Activated naive CD4-positive, alpha-beta T cell treated with Interleukin-2 at 50 U/mL for 16 hours (primary cell): ENCODE measurements at places on chromosomes 7 and 10.
A peak's percentile ranks its signal among the peaks of the same experiment; 100 is the strongest.

DNA sequence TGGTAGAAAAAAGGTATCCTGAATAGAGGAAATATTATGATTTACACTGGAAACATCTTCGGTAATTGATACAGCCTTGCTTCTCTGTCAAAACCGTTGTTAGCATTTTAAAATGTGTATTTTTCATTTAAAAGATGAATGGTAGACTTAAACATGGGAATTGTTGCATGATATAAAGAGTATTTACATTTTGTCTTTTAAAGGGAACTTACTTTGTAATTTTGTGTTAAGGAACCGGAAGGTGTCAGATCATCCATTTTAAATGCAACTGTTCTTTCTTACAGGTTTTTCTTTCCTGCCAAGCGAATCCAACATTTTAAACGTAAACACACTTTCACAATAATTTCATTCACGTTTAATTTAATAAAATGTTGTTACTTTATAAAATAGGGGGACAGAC, 1.8 kb upstream of the IGF2BP3 start:
- DNase-seq: no peak

- no peak for DNase-seq
Measured at GRCh38 chr10:114548662-114549061, 109.4 kb downstream of the ABLIM1 start.

DNA sequence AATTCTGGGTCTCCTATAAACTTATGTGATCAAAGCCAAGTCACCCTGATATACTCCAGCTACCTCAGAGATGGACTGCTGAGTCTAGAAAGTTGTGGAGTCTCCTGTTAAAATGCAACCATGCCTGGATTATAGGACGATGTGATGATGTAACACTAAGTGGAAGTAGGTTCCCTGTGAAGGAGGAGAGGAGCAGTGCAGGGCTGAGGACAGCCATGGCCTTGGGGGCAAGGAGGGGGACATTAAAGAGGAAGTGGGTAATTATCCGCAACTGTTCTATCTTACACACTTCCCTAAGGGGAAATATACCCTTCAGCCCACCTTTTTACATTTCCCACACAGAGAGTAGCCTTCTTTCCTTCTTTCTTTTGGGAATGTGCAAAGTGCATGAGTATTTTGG, 63.8 kb downstream of the MTPN start:
- DNase-seq: no peak

DNA sequence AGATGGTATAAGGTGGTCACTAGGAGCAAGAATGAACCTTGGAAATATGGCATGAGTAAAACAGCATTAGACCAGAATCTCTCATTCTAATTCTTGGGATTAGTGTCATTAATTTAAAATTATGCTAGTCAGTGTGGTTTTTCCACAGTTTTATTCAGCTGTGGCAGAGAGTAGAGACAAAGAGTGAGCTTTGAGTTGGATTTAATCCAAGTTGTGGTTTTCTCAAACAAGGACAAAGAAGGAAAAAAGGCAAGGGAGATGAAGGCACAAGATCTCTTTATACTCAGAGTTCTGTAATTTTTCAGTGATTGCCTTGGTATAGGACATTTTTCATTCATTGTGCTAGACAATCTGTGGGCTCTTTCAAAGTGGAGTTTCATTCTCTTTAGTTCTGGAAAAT, 28.2 kb upstream of the AKAP9 start:
- DNase-seq: no peak

GRCh38 chr7:22361795-22362194, 4.8 kb upstream of the RAPGEF5 start:
- DNase-seq: no peak

DNA sequence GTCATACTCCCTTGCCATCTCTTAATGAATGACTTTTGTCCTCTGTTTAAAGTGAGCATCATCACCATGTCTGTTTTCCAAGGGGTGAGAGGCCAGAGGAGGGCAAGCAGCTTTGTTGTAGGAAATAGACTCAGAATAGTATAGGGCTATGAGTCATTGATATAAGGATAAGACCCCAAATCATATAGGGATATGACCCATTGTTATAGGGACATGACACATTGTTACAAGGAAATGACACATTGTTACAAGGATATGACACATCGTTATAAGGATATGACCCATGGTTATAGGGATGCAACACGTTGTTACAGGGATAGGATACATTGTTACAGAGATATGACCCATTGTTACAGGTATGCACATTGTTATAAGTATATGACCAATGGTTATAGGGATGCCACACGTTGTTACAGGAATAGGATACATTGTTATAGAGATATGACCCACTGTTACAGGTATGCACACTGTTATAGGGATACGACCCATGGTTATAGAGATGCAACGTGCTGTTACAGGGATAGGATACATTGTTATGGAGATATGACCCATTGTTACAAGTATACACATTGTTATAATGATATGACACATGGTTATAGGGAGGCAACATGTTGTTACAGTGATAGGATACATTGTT, 311.1 kb upstream of the ADARB2 start:
- DNase-seq: no peak

DNA sequence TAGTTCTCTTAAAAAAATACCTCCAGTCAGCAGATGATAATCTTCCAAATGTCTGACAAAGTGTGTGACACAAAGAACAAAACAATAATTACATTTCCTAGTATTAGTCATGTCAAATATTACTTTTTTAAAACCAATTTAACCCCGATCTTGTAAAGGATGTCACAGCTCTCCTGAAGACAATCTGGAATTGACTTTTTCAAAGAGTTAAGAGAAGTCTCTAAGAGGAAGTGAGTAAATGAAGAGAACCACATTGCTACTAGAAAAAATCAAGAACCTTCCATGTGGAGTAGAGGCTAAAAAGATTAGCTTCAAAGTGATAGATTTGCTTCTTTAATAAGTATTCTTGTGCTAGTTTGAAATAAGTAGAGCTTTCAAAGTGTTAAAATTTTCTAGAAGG, 218.2 kb upstream of the IMMP2L start:
- DNase-seq: no peak

DNA sequence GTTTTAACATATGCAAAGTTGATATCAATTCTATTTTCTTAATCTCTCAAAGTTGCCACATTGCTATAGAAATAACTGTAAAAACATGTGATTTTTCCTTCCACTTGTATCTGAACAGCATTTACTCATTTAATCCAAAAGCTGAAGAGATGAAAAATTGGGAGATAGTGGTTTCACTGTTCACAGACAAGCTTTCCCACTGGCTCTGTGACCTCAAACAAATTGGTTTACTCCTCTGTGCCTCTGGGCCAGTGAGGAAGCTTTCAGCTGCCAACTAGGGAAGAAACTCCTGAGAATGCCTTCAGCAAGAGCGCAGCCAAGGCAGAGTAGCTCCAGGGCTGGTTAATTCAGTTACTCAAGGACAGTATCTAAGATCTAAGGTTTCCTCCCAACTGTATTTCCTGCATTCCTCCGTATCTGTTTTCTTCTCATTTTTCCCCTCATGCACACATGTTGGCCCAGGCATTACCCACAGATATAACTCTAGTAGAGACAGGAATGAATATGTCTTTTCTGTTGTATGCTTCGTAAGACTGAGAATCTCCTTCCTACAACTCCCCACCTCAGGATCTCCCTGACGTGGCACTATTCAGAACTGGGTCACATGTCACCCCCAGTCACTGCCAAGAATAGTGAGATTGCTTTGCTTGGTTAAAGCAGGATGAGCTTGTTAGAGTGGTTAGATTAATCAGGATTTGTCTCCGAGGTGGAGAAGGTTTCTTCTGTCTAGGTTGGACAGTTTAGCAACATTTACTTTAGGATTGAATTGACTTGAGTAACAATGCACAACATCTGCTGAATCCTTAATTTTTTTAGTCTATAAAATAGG, 315.7 kb downstream of the NRG3 start:
- DNase-seq: no peak

DNA sequence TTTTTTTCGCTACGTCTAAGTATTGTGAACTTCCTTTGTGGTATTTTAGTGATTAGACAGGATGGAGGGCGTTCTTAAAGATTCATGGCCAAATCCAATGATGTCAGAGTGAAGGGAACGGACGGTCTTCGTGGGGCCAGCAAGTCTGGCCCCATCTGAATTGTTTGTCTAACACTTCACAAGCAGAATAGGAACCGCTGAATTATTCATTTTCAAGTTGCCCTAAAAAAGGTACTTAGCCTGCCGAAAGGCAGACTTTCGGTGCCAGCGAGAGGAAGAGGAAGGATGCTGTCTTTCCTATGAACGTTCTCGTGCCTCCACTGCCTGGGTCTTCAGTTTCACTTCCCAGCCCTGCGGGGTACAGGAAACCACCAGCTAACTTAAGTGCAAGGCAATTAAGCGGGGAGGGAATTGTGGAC, 145.7 kb upstream of the SH2B2 start:
- DNase-seq: no peak

- DNase-seq: no peak
Measured at GRCh38 chr7:42902331-42902730, 9.5 kb downstream of the C7orf25 start.

DNA sequence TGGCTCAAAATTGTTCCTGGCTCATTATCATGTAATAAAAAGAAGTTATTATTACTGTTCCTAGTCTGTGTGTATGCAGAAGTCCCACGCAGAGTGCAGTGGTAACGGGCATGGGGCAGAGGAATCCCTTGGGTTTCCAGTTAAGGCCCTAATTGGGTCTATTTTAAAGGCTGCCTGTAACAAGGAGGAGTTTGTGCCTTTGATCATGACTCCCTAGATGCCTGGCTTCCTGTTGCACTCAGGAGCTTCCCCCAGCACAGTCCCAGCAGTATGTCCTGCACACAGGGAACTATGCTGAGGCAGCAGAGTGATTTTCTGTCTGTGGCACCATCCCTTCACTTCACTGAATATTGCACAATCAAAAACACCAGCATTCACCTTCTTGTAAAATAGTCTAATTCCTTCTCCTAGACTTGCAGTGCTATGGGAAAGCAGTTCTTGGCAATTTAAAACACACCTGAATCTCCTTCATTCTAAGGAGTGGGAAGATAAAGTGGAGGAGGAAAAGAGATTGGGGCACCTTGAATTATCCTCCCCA, 22.9 kb downstream of the SORCS1 start:
- no peak for DNase-seq

DNA sequence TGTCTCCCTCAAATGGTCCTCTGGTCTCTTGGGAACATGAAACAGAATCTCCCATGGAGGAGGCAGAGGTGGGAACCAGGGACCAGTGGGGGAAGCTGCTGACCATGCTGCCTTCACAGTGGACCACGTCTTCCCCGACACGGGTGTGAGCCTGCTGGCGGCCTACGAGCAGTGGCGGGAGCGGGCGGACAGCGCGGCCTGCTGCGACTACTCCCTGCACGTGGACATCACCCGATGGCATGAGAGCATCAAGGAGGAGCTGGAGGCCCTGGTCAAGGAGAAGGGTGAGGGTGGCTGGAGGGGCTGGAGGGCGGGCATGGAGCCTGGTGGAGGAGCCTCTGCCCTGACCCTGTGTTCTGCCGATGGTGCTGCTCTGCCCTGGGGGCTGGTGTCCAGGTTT, 8.0 kb downstream of the DPYSL4 start:
- no peak for DNase-seq

- DNase-seq: peak; percentile 39
Measured at GRCh38 chr10:132306864-132307751, 642 bp downstream of the STK32C start.

- no peak for DNase-seq
Measured at GRCh38 chr10:78502210-78502936, 468.7 kb downstream of the RPS24 start.

- no peak for DNase-seq
Measured at GRCh38 chr10:8927705-8928104, 873.2 kb downstream of the GATA3 start.

DNA sequence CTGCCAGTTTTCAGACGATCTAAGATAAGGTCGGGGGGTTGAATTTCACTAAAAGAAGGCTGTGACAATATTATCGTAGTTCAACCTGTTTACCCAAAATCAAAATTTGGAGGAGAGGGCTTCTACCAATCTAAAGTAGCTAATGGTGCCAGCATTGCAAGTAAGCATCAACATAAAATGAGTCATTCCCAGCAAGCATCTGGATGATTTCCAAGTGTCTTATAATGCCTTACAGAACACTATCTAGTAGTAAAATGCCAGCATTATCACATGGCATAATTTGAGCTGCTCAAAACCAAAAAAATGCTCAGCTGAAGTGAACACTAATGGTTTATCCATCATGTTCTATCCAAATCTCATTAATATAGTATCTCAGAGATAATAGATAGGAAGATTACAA, 1193.9 kb downstream of the DNAJB9 start:
- DNase-seq: no peak

DNA sequence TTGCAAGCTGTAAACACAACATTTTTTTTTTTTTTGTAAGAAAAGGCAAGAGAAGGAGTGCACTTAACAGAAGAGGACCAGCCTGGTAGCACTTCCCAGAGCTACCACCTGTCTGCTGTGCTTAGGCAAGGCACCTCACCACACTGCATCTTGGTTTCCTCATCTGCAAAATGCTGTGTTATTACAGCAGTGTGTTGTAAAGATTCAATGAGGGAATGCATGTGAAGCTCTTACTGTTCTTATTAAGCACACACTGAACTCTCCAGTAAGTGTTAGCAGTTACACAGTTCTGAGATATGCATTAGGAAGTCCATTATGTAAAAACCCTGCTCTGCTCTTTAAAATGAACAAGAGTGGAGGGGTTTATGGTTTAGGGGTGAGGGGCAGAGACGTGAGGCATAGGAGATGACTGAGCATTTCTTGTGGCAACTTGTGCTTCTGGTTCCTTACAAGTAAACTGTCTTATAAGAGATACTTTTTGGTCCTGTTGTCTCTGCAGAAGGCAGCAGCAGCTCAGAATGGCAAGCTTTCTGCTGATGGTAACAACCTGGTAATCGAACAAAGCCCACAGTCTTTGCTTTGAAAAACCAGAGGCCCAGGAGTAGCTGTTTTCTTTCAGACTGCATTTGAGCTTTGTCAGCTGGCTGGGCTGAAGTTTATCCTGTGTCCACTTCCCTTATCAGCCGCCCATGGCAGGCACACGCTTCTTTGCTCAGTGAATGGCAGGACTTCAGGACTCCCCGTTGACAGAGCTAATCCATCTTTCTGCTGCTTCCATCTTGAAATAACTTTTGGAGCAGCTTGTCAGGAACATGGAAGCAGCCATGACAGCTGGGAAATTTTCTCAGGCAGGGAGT, 98.8 kb upstream of the BMPER start:
- no peak for DNase-seq

DNA sequence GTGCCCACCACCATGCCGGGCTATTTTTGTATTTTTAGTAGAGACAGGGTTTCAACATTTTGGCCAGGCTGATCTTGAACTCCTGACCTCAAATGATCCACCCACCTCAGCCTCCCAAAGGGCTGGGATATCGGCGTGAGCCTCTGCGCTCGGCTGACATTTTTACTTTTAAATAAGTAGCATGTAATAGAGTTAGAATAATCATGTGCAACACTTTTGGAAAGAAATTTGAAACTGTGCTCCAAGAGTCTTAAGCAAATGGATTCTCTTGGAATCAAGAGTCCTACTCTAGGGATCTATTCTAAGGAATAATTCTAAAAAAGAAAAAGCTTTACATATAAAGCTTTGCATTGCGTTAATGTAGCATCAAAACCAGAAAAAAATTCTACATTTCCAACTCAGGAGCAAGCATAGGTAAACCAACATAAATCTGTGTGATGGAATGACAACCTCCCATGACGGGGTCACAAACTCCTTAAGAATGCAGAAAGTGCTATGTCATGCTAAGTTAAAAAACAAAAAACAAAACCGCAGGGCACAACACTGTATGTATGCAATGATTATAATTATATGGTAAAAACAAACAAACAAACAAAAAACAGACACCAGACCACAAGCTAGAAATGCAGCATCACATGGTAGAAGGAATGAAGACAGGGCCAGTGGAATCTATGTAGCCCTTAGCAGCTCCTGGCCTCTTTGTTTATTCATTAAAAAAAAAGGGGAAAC, 98.7 kb downstream of the RNF216 start:
- no peak for DNase-seq

GRCh38 chr7:17342756-17343155, 44.3 kb downstream of the AHR start:
- DNase-seq: no peak
